ENCODE measurements at places on chromosomes 3 and 15. TPM values are rescaled to one million over a fixed set of nuclear protein-coding genes. Genes with fewer than 3 reads are reported as not detected.
A peak's percentile ranks its signal among the peaks of the same experiment; 100 is the strongest.

RBP2 gene
- total RNA-seq, result not detected

PLCB2 gene
- 187 TPM for total RNA-seq

PAQR5 gene
- not detected for total RNA-seq

KBTBD13 gene
- not detected for total RNA-seq

PAQR9 gene
- not detected for total RNA-seq

MUC13 gene
- total RNA-seq, result not detected

- H3K27me3 ChIP-seq, result no peaks in the 10 kb centered on the region
- H3K27ac ChIP-seq, result no peak overlapping the region
- H3K36me3 ChIP-seq, result peaks cover 6% of the 10 kb centered on the region
- no peaks in the 10 kb centered on the region for H3K4me1 ChIP-seq
Measured at GRCh38 chr3:138806376-138807080, 28.2 kb downstream of the PIK3CB start.

- H3K27ac ChIP-seq, result no peak overlapping the region
- no peak overlapping the region for H3K4me3 ChIP-seq
- H3K36me3 ChIP-seq, result no peaks in the 10 kb centered on the region
- H3K4me1 ChIP-seq, result peaks cover 5% of the 10 kb centered on the region
- DNase-seq, result peak; percentile 70
Measured at GRCh38 chr3:15108082-15108545, 9.2 kb upstream of the RBSN start.

GRCh38 chr3:61868499-61868898 is 307.1 kb downstream of the PTPRG start:
- no peak overlapping the region for H3K4me3 ChIP-seq
- H3K36me3 ChIP-seq, result no peaks in the 10 kb centered on the region
- H3K4me1 ChIP-seq, result no peaks in the 10 kb centered on the region
- H3K27me3 ChIP-seq, result no peaks in the 10 kb centered on the region

GRCh38 chr15:52013151-52013791 is 5.7 kb upstream of the MAPK6 start:
- no peaks in the 10 kb centered on the region for H3K36me3 ChIP-seq
- H3K27me3 ChIP-seq, result no peaks in the 10 kb centered on the region
- no peak for DNase-seq
- H3K4me1 ChIP-seq, result peaks cover 9% of the 10 kb centered on the region
- H3K27ac ChIP-seq, result no peak overlapping the region

- no peaks in the 10 kb centered on the region for H3K36me3 ChIP-seq
- DNase-seq, result no peak
- H3K27ac ChIP-seq, result no peak overlapping the region
- no peaks in the 10 kb centered on the region for H3K27me3 ChIP-seq
- H3K4me3 ChIP-seq, result no peak overlapping the region
Measured at GRCh38 chr3:162626172-162626571, 1129.6 kb downstream of the OTOL1 start.

DNA sequence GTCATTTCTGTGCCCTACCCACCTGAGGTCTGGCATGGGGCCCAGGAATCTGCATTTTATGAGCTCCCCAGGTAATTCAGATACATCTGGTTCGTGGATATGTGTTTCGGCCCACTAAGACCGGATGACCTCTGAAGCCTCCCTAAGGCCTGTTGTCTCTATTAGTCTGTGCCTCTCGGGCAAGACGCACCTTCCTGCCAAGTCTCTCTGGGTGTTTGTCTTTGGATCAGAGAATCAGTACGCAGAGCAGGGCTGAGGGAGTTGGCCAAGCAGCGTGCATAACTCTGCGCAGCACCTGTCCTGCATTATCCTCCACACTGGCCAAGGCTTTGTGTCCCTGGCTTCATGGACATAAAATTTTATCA is 181.0 kb downstream of the THSD4 start:
- H3K4me1 ChIP-seq, result peaks cover 7% of the 10 kb centered on the region
- no peaks in the 10 kb centered on the region for H3K36me3 ChIP-seq
- no peak for DNase-seq

GRCh38 chr3:146626403-146627122 is 21.4 kb upstream of the PLSCR5 start:
- no peak for DNase-seq
- H3K36me3 ChIP-seq, result no peaks in the 10 kb centered on the region
- H3K27me3 ChIP-seq, result peaks cover 3% of the 10 kb centered on the region
- no peak overlapping the region for H3K27ac ChIP-seq

DNA sequence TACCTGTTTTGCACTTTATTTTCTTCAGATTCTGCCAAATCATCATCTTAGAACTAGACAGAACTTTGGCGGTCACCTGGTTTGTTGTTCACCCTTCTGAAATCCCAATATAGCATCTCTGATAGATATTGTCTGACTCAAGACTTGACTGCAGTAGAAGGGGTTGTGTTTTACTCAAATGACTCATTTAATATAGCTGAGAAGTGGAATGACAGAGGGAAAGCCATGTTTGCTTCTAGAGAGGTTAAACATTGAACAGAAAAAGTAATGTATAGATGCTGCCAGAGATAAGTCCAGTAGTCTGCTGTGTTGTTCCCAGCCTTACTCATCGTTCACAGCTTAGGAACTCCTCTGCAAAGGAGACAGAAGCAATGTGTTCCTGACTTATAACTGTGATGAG is 402.0 kb downstream of the AGBL1 start:
- no peak overlapping the region for H3K4me3 ChIP-seq
- H3K4me1 ChIP-seq, result no peaks in the 10 kb centered on the region
- DNase-seq, result no peak

GRCh38 chr3:18988614-18989229 is 159.6 kb upstream of the KCNH8 start:
- no peak overlapping the region for H3K4me3 ChIP-seq
- peaks cover 7% of the 10 kb centered on the region for H3K4me1 ChIP-seq
- no peaks in the 10 kb centered on the region for H3K36me3 ChIP-seq
- DNase-seq, result peak; percentile 33

- no peaks in the 10 kb centered on the region for H3K4me1 ChIP-seq
- H3K27ac ChIP-seq, result no peak overlapping the region
- no peak for DNase-seq
Measured at GRCh38 chr3:117611211-117611610, 901.6 kb downstream of the TUSC7 start.

DNA sequence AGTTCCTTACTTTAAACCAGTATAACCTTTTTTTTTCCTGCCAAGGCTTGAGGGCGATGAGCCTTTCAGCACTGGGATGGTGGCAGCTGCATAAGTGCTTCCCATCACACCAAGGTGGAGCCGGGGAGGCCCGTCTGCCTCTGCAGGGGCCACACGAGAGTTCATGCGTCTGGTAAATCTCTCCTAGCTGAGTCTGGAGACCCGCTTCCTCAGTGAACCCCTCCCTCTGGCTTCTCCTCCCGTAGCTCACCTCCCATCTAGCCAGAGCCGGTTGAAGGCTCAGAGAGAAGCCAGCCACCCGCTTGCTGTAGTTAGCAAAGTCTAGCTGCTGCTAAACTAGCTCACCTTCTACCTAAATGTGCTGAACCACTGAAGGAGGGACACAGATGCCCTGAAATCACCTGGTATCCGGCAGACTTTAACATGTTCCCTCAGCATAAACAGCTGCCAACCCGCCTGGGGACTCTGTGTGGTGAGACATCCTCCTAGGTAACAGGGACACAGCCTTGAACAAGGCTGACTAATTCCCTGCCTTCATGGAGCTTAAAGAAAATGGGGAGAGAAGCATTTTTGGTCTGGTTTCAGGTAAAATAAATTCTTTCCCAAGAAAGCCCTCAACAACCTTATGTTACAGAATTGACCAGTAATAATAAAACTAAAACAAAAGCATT is 42.9 kb downstream of the RLBP1 start:
- no peak for DNase-seq
- H3K4me3 ChIP-seq, result no peak overlapping the region
- no peaks in the 10 kb centered on the region for H3K27me3 ChIP-seq
- no peaks in the 10 kb centered on the region for H3K4me1 ChIP-seq

DNA sequence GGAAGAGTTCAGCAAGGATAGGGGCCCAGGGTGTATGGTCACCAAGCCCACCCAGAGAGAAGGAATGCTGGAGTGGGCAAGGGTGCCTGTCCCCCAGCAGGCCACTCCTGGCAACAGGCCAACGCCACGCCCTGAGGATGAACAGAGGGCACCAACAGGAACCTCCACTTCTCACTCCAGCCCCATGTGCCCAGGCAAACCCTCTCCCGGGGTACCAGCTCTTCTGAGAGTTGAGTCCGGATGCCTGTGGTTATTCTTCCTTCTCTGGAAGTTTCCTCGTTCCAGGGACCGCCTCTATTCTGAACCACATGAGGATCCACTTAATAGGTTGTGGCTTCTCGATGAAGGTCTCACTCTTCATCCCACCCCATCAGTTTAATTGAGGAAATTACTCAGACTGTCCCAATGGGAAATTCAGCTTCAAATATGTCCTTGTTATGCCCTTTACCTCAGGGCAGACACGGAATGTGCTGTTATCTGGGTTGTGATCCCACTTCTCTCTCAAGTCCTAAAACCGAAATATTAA is 114.3 kb downstream of the LIPC start:
- no peaks in the 10 kb centered on the region for H3K27me3 ChIP-seq
- no peak for DNase-seq
- no peak overlapping the region for H3K27ac ChIP-seq
- no peak overlapping the region for H3K4me3 ChIP-seq
- H3K4me1 ChIP-seq, result peaks cover 12% of the 10 kb centered on the region

GRCh38 chr3:141266797-141267555 is 35.4 kb downstream of the PXYLP1 start:
- no peaks in the 10 kb centered on the region for H3K36me3 ChIP-seq
- no peaks in the 10 kb centered on the region for H3K4me1 ChIP-seq
- peak overlapping the region; percentile 73 for H3K4me3 ChIP-seq
- DNase-seq, result peak; percentile 82
